IPS-NIHi11 (cell line): ENCODE measurements at places on chromosomes 3 and 15.

DNA sequence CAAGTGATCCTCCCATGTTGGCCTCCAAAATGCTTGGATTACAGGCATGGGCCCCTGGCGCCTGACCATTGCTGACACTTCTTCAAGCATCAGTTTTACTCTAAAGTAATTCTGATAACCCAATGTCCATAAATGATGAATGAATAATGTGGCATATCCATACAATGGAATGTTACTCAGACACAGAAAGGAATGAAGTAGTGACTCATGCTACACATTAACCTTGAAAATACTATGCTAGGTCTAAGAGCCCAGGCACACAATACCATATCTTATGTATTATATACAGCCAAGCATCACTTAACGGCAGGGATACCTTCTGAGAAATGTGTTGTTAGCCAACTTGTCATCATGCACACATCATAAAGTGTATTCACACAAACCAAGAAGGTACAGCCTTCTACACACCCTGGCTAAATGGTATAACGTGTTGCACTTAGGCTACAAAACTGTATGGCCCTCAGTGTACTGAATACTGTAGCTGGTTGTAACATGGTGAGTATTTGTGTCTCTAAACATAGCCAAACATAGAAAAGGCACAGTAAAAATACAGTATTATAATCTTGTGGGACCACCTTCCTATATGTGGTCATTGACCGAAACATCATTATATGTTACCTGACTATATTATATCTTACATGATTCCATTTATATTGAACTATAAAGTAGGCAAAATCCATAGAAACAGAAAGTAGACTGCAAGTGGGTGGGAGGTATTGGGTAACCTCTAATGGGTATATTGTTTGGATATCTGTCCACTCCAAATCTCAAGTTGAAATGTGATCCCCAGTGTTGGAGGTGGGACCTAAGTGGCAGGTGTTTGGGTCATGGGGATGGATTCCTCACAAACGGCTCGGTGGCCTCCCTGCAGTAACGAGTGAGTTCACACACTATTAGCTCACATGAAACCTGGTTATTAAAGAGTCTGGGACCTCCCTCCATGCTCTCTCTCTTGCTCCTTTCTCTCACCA lies 31.4 kb downstream of the MKRN2 start:
- no peak for DNase-seq

DNA sequence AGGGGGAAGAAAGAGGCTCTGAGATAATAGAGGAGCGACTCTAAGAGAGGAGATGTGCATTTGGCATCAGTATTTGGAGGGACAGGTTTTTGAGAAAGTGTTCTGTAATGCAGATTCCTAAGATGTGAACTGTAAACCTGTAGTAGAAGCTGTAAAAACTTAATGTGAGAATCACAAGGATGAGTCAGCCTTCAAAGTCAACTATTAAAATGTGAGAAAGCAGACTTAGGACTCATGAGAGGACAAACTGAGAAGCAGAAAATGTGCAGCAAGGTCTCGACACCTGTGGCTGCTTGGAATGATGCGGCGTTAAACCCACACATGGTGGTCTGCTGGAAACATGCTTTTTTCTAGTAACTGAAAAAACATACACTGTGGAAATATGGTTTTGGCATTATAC lies 36.0 kb downstream of the USP13 start:
- no peak for DNase-seq

DNA sequence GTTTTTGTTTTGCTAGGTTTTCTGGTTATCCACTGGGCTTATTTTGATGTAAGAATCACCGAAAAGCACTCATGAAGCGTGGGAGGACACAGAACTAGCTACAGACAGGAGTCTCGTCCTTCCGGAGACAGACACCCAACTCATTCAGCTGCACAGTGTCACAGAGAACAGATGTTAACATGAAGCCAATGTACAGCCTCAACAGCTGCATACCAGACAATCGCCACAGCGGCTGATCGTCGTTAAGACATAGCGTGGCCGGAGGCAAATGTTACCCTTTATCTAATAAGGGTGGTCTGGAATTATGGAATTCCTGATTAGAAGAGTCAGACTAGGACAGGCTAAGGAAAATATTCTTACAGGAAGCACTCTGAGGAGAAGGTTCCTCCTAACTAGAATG lies 1.1 kb upstream of the PYGO1 start:
- DNase-seq: no peak

GRCh38 chr3:13590841-13591520 lies 42.1 kb downstream of the FBLN2 start:
- DNase-seq: no peak

- peak; percentile 87 for DNase-seq
These were observed 250.5 kb downstream of the UACA start for GRCh38 chr15:70512772-70513362.

- peak; percentile 27 for DNase-seq
These were observed 31.8 kb upstream of the RYR3 start for GRCh38 chr15:33278816-33279612.

DNA sequence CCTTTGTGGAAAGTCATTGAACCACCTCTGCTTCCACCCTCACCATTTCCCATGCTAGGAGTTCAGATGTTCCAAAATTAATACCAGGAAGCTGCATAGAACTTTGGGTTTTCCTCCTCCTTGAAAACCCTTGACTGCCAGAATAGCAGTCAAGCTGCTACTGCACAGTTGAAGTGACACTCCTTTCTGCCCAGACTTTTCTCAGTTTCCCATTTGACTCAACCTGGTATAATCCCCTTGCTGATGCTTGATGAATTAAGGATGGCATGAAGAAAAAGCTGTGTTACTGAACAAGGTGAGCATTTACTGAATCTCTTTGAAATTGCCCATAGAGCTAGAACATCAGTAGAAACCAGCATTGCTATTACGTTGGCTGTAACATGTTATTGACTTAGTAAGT lies 286.0 kb downstream of the EDEM1 start:
- no peak for DNase-seq

GRCh38 chr3:127730171-127730570 lies 57.4 kb downstream of the ABTB1 start:
- DNase-seq: no peak

DNA sequence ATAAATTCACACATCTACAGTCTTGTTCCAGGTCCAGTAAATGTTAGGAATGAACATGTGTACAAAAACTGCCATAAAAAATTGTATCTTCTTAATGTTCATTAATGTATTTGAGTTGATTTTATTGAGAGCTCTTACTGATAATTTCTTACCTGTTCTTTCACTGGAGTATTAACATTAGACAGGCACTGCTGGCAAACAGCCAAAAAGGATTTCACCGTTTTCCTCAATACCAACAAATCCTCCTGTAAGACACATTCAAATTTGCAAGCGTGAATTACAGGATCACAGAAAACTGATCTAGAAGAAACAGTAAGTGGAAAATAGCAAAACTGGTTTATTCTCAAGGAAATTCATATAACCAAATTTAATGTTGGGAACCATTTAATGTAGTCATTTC lies 127.4 kb downstream of the PCCB start:
- no peak for DNase-seq

GRCh38 chr3:17581421-17582080 lies 160.9 kb downstream of the TBC1D5 start:
- DNase-seq: no peak

DNA sequence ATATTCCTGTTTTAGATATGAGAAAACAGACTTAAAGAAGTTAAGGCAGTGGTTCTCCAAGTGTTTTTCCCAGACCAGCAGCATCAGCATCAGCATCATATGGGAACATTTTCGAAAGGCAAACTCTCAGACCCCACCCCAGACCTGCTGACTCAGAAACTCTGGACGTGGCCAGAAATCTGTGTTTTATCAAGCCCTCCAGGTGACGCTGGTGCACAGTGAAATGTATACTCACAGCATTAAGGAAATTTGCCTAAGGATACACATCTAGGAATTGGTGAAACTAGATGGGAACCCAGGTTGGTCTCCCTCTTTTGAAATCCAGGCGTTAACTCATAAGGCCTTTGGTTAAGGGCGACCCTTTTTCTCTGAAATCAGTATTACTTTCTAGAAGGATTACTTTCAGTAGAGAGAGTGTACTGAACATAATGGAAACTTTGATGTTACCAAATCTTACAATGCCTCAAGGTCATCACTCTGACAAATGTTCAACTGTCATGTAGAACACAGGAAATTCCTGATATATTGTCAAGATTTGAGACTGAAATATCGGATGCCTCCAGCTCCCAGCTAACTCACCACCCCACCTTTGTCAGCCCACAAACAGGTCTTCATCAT lies 910.2 kb downstream of the ROBO1 start:
- DNase-seq: no peak

- peak; percentile 78 for DNase-seq
These were observed 1.3 kb downstream of the GNAT1 start for GRCh38 chr3:50192689-50193141.

- no peak for DNase-seq
These were observed 7.3 kb downstream of the MGLL start for GRCh38 chr3:127815001-127815400.

GRCh38 chr3:126527006-126527405 lies 3.1 kb downstream of the CHST13 start:
- no peak for DNase-seq

- no peak for DNase-seq
These were observed 14.3 kb upstream of the LIMD1 start for GRCh38 chr3:45580112-45580765.

DNA sequence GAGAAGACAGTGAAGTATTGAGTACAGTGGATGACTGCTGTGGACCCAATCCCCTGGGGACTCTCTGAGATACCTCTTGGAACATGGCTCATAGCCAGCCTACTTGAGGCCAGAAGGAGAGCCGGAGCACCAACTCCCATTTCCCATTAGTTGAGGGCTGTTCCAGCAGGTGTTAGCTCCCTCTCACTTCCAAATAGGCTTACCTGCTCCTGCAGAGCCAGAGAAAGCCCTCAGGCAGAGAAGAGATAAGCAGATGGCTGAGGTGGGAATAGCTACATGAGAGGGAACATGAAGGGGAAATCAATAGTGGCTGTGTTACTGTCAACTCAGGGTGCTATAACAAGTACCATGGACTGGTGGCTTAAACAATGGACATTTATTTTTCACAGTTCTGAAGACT lies 4.6 kb upstream of the CCK start:
- no peak for DNase-seq

- DNase-seq: peak; percentile 60
These were observed 10.0 kb downstream of the ARMC8 start for GRCh38 chr3:138197058-138197457.

GRCh38 chr3:120853416-120853815 lies 54.6 kb upstream of the STXBP5L start:
- no peak for DNase-seq

DNA sequence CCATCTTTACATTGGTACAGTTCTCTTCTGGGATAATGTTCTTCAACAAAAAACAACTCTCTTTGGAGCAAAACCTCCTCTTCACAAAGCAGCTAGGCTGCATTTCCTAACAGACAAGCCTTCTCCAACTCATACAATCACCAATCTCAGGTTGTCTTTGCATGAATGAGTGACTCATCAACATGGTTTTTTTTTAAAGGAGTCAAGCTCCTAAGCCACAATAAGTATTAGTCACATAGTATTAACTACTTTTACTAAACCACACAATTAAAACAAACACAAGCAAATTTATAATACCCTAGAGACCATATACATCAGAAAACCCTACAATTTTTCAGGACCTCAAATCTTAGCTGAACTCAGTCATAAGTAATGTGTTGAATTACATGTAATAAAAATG lies 137.4 kb downstream of the TBC1D5 start:
- DNase-seq: no peak

- no peak for DNase-seq
These were observed 13.7 kb downstream of the FGF7 start for GRCh38 chr15:49436751-49437150.

GRCh38 chr3:52671676-52672075 lies 14.0 kb downstream of the PBRM1 start:
- DNase-seq: no peak

GRCh38 chr15:39279311-39279710 lies 301.6 kb upstream of the THBS1 start:
- no peak for DNase-seq

DNA sequence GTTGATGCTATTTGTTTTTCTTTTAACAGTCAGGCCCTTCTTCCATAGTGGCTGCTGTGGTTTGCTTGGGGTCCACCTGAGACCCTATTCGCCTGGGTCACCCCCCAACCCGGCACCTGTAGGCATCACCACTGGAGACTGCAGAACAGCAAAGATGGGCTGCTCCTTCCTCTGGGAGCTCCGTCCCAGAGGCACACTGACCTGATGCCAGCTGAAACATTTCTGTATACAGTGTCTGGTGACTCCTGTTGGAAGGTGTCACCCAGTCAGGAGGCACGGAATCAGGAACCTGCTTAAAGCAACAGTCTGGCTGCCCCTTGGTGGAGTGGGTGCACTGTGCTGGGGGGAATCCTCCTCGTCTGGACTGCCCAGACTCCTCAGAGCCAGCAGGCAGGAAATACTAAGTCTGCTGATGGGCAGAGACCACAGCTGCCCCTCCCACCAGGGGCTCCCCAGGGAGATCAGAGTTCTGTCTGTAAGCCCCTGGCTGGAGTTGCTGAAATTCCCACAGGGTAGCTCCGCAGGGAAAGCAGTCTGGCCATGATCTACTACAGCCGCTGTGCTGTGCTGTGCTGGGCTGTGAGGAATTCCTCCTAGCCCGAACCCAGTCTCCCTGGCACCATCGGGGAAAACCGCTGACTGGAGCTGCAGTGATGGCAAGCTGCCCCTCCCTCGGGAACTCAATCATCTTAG lies 248.2 kb downstream of the TBC1D5 start:
- peak; percentile 31 for DNase-seq

GRCh38 chr3:32280262-32280910 lies 41.9 kb downstream of the CMTM8 start:
- no peak for DNase-seq

DNA sequence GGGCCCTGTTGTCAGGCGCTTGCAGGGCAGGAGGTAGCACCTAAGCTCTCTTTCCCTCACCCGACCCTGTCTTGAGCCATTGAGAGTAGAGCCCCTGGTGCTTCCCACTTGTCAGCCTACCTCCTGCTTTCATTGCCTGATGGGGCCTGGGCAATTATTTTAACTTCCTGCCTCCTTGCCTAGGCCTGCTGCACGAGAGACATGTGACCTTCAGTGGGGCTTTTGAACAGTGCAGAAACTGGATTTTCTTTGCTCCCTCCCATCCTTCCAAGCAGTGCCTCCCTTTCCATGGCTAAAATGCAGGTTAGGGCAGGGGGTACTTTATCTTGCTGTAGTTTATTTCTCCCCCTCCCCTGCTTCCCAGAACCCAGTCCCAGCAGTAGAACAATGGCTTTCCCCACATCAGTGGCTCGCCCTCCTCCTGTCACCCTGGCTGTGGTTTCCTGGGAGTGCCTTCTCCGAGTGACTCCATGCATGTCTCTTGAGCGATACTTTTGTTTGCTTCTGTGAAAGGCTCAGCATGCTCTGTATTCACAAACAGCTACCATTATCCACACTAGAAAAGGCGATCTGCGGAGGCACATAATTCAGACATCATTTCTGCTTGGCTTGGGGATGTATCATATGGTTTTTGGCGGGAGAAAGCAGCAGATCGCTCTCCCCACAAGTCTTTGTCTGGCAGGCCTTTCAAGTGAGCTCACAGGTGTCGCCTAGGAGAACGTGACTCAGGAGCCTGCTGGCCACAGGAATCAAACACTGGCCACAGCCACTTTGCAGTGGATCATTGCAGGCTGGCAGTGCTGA lies 24.1 kb downstream of the PDIA5 start:
- DNase-seq: no peak

GRCh38 chr3:109382588-109382987 lies 45.2 kb upstream of the DPPA4 start:
- DNase-seq: peak; percentile 18
